ENCODE measurements at places on chromosomes 11 and 22.

DNA sequence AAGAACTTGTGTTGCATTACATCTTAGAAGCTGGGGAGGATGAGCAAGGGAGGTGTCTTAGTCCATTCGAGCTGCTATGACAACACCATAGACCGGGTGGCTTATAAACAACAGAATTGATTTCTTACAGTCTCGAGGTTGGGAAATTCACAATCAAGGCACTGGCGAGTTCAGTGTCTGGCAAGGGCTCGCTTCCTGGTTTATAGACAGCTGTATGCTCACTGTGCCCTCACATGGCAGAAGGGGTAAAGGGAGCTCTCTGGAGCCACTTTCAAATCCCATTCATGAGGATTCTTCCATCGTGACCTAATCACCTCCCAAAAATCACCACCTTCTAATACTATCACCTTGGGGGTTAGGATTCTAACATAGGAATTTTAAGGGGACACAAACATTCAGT lies 150.0 kb upstream of the NECTIN1 start:
- DNase-seq = peak; percentile 40

DNA sequence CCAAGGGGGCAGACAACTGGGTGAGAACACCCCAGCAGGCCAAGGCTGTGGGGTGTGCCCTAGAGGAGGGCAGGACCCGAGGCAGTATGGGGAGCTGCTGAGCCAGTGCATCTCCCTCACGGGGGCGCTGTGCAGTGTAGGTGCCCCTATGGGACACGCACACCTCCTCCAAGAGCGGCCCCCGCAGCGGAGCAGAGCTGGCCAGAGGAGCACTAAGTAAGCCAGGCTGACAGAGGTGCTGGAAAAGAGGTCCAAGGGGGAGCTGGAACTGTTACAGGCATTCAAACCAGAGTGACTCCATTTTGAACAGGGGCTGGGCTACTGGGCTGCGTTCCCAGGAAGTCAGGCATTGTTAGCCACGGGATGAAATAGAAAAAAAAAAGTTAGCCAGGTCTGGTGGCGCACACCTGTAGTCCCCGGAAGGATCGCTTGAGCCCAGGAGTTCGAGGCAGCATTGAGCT lies 41.8 kb downstream of the TST start:
- no peak for DNase-seq

DNA sequence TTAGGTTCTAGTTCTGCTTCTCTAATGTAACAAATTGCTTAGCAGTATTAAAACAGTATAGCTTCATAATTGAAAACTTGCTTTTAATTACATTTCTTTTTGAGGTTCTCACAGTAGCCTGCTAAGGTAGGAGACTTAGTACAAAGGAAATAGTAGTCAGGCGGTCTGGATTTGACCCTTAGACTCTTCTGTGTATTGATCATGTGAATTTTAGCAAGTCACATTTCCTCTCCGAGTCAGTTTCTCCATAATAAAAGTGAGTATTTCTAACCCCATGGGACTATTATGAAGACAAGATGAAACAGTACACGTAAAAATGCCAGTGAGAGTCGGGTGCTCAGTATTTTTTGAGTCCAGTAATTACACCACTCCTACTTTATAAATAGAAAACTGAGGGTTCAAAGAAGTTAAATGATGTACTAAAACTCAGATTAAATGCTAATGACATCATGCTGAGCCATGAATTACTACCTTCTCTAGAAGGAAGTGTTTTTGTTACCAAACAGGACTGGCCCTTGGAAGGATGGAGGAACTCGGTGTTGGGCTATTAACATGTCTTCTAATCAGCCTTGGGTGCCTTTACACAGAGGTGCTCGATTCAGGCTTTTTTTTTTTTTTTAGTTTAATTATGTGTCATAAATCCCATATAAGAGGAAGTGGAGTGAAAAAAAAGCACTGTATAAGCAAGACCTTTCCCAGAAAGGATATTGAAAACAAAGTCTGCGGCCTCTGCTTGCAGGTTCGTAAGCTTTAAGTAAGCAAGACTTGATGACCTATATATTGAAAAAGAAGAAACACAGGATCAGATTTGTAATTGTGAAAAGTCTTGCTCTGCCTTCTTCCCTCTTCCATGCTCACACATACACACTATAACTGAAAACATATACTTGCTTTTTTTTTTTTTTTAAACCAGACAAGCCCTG lies 109.0 kb downstream of the EMSY start:
- DNase-seq = no peak

DNA sequence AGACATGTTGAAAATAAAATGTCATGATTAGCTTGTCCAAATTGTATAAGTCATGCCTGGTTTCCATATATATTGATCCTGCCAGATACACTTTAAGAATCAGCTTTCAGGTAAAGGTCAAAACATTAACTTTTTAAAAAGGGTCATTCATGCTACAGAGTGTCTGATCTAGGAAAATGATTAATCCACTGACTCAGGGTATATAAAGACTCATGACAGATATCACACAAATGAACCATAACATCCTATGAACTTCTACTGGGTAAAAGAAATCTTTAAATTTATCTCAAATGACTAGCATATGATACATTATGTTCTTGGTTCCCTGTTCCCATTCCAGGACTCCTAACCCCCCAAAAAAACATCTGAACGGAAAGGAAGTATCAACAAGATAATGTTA lies 11.7 kb downstream of the MRTFA start:
- DNase-seq = no peak

DNA sequence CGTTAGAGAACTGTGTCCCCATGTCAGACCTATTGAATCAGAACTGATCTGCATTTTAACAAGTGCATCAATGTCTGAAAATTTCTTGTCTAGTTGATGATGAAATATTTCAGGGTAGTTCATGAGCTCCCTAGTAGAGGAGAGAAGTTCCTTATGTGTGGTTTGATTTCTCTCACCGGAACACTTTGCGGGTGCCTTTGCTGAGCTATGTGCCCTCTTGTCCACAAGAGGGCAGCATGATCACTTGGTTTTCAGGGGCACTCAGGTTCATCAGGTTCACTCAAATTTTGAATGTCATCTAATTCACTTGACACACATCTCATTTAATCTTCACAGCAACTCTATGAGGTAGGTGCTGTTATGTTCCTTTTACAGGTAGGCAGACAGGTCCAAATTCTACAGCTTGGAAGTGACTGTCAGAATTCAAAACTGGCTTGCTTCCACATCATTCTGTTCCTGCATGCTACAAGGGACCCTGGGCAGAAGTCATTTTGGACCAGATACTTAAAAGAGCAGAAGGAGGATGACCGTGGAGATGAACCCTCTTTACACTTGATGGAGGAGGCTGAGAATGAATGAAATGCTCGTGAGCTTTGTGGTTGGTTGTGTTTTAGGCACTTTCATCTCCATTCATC lies 55.6 kb downstream of the P4HA3 start:
- peak; percentile 50 for DNase-seq

GRCh38 chr11:106986261-106986660 lies 32.0 kb downstream of the GUCY1A2 start:
- no peak for DNase-seq

GRCh38 chr11:85941380-85941973 lies 86.3 kb downstream of the CCDC83 start:
- peak; percentile 60 for DNase-seq

DNA sequence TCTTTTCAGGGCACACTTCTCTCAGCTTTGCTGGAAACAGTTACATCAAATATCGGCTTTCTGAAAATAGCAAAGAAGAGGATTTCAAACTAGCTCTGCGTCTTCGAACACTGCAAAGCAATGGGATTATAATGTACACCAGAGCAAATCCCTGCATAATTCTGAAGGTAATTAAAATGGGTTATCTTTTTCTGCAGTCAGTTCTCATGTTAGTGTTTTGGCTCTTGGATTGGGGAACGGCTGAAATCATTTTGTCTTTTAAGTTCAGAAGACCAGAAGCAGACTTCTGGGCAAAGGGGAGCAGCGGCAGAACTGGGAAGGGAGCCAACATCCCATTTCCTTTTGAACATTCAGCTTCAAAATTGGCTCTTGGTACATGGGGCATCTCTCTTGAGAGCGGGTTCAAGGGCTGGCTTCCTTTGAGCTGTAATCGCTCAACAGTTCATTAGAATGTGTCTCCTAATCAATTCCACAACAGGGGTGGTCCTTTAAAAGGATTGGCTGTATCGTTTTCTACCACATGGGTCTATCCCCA lies 110.2 kb upstream of the MTNR1B start:
- DNase-seq = peak; percentile 44

- no peak for DNase-seq
Observed at GRCh38 chr11:92267968-92268367, 43.4 kb downstream of the FAT3 start.

DNA sequence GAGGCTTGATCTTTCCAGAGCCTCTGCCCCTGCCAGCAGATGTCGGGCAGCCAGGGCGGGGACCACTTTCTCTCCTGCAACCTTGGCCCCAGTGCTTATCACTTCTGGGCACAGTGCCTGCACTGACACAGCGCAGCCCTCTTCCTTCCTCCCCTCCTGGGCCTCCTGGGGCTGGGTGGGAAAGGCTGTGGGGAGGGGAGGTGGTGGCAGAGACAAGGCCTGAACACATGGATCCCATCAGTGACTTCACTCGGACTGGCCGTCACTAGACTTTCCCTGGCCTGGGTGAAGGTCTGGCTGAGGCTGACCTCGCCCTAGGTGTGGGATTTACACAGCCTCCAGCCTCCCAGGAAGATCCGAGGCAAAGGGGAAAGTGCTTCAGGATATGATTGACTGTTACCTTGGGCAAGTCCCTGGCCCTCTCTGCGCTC lies 68.1 kb downstream of the LRRC32 start:
- DNase-seq = no peak

- no peak for DNase-seq
Observed at GRCh38 chr11:125287491-125288210, 123.1 kb downstream of the PKNOX2 start.

GRCh38 chr22:27299181-27300085 lies 502.1 kb downstream of the MN1 start:
- no peak for DNase-seq

DNA sequence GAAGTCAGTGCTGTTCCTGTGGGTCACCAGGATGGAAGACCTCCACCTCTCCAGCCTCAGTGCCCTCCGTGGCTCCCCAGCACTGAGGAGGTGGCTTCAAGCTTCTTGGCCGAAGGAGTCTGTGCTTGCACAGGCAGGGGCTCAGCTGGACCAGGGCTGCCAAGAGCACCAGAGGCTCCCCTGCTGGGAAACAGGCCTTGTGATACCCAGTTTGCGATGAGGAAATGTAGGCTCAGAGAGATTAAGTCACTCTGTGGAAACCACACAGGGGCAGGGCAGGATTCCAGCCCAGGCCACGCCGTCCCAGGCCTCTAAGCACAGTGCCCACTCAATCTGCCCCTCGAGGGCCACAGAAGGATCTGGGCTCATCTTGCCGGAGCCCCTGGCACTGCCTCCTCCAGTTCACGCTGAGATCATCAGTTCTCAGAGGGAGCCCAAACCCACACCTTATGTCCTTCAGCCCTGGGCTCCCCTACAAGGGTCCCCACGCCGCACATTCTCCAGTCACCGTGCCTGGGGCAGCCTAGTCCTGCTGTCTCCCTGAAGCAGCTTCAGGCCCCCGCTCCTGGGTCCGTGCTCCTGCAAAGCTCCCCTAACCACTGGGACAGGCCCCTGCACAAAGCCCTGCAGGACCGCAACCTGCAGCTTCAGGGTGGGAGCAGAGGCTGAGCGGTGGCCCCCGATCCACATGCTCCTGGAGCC lies 21.6 kb downstream of the ANO1 start:
- no peak for DNase-seq

DNA sequence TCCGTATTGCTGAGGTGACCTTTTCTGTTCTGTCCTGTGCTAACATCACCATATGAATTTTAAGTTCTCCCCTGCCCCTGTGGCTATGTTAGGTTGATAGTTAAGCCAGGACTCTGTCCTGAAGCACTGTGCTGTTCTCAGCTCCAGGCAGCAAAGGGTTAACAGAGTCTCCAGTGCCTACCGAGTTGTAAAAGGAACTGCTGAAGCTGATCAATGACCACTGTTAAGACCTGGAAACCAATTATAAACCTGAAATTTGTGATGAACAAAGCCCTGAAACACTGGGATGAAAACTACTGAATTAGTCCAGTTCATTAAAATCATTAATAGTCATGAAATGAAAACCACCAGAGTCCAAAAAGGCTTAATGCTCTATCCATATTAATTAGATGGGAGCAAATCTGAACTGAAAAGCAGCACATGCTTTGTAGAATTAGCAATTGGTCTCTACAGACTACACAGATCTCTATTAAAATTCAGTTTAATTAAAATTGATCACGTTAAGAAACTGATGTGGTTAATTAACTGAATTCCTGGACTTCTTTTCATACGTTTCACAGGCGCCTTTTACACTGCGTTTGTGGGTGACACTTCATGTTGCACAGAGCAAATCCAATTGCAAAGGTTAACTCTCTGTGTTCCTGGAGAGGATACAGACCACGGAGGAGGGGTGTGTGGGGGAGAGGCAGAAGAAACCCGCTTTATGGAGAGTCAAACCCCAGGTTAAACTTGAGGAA lies 188.5 kb upstream of the MPPED2 start:
- peak; percentile 25 for DNase-seq

DNA sequence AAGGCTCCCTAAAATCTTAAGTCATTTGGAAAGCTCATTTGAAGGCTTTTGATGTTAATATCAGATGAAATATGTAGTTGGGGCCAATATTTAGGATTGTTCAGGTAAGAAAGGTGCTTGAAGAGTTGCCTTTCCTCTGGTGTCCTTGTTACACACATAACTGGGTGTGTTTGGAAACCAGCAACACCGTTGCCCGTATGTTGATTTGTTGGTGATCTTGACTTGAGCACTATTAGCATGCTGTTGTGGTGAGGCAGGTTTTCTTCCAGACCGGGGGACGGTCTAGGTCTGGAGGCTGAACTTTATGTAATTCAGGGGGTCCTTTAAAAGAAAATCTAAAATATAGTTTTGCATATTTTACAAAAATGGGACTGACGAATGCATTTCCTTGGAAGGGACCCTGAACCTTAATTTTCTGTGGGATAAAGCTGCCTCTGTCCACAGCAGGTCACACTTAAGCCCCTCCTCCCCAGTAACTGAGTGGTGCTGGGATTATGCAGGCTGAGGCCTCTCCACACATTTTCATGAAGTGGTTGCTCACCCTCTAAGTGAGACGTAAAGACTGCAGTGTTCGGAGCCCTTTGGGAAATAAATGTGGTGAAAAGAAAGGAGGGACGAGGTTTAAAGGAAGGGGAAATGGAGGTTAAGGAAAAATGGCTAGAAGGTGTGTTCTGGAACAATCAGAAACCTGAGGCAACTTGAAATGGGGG lies 1.8 kb downstream of the YWHAH start:
- DNase-seq = no peak

DNA sequence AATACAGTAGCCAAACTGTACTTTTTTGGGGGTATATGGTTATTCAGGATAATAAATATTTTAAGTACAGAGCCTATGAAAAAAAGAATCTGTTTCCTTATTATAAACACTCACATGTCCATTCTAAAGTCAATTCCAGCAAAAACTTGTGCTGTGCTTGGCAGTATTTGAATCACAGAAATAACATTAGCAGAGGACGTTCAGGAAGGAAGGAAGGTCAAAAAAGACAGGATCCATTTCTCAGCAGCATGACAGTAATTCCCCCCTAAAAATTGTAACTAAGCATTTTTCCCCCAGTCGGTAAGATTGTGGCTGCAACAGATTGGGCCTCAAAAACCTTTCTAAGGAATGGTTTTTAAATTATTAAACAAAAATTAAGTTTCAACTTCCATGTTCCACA lies 124.8 kb downstream of the ATG16L2 start:
- DNase-seq = no peak

GRCh38 chr11:6745465-6746015 lies 26.2 kb downstream of the OR2AG2 start:
- no peak for DNase-seq
